ENCODE measurements at places on chromosomes 3 and 15.

DNA sequence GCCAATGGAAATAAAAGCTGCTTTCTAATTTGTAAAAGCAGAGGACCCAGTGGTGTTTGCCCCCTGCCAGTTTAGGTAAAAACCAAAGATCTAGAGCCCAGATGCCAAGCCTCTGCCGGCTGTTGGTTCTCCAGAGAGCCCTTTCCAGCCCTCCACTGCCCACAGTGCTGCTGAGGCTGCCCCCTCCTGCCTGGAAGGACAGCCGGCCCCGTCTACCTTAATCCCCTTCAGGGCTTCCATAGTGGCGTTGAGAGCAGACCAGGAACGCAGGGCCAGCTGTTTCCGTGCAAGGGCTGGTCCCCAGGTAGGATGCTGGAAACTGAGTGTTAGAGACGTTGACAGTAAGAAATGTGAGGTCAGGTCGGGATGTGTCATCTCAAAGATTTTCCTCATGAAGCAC lies 6.9 kb downstream of the ST8SIA2 start:
- no peak for DNase-seq

DNA sequence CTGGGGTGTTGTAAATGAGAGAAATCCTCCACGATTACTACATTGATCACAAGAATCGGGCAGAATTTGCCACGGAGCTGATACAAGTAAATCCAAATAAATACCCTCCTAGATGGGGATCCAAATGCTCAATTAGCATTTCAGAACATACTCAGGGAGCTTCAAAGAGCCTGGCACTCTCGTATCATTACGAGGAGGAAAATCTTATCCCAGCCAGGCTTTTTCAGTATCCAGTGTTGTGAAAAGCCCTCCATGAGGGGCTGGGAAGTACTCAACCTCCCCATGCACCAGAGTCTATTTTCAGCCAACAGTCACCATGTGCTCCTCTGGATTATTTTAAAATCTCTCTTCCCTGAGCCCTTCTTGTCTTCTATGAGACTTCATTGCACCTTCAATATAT lies 122.6 kb upstream of the ARRDC4 start:
- DNase-seq, result no peak

GRCh38 chr3:113218011-113218680 lies 6.8 kb downstream of the BOC start:
- no peak for DNase-seq

DNA sequence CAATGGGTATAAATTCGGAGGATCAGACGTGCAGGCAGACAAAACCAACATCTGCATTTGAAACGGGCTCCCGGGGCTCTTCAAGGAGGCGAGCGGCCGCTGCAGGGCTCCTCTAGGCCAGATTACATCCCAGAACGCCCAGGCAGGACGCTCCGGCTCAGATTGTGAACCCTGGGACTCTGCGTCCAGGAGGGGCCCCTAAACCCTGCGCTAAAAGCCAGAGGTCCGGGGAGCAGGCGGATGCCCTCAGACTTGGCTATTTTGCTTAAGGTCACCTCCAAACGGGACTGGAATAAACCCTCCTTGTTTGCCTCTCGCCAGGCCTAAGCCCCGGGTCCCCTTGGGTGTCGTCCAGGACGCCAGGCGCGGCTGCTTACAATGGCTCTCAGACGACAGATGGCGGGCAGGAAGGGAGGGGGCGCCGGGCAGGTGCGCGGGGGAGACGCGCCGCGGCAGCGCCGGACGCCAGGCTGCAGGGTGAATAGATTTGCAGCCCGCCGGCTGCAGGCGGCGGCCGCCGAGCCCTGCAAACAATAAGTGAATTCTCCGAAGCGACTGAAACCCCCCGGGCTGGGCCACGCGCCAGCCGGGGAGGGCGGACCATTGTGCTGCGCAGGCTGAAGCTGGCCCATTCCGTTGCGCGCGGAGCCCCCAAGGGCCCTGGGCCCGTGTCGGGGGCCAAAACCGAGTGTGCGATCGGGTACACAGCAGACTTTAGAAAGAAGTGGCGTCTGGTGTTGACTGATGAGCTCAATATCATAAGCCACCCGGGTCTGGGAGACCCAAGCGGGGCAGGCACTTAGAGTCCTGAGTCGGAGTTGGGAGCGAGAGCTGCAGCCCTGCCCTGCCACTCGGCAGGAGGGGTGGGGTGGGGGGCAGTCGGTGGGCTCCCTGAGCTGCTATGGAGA lies 32.3 kb upstream of the AMOTL2 start:
- DNase-seq, result no peak

GRCh38 chr3:193701953-193702635 lies 109.1 kb downstream of the OPA1 start:
- no peak for DNase-seq

- DNase-seq, result no peak
Measured at GRCh38 chr3:194374935-194375334, 5.4 kb upstream of the LRRC15 start.

GRCh38 chr3:12561397-12561796 lies 4.5 kb downstream of the MKRN2 start:
- no peak for DNase-seq

- no peak for DNase-seq
Measured at GRCh38 chr3:42684632-42685362, 540 bp upstream of the KLHL40 start.

GRCh38 chr15:100353449-100353848 lies 11.7 kb upstream of the ADAMTS17 start:
- no peak for DNase-seq

- no peak for DNase-seq
Measured at GRCh38 chr3:34570916-34571705, 772.7 kb downstream of the PDCD6IP start.

GRCh38 chr15:68335655-68336054 lies 58.1 kb downstream of the FEM1B start:
- no peak for DNase-seq

GRCh38 chr3:48974076-48974864 lies 15.8 kb upstream of the P4HTM start:
- DNase-seq, result no peak

DNA sequence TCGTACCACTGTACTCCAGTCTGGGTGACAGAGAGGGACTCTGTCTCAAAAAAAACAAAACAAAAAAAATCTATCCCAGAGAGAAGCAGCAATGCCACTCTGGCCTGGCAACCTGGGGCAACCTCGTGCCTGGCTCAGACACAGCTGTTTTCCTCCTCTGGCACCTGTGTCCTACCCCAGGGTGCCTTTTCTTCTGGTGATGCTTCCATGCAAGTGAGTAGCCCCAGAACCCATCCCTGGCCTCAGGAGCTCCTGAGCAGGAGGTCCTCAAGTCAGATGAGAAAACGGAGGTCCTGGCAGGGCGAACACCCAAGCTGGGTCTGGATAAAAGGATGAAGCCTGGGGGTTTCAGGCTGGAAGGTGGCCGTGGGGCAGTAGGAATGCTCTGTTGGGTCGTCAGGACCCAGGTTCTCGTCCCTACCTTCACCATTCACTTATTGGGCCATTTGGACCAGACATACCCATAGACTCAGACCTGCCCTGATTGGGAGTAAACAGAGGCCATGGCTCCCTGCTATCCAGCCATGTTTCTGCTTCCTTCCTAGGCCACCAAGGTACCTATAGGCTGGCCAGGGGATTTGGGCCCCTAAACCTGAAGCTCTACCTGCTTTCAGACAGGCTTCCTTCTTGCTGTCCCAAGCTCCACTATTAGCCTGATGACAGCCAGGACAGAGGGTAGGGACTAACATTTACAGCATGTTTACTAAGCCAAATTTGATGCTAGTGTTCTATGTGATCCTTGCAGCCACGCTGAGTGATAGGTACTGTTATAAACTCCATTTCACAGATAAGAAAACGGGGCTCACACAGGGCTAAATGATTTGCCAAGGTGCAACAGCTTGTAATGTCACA lies 102.2 kb downstream of the DAPK2 start:
- no peak for DNase-seq

DNA sequence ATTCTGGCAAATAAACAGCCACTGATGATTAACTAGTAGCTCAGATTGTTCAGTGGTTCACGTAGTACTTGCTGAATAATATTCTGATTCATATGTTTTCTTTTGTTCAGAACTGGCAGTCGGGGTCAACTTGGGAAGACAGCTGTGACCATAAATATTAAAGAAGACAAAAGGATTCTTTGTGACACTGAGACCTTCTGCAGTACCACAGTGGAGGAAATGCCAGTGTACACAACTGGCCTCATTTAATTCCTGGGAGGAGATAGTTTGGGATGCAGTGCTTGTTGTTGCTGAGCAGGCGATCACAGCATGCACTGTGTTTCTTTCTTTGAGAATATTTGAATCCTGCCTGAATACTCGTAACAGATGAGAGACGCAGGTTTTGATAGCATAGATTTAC lies 26.7 kb upstream of the MCF2L2 start:
- DNase-seq, result no peak

DNA sequence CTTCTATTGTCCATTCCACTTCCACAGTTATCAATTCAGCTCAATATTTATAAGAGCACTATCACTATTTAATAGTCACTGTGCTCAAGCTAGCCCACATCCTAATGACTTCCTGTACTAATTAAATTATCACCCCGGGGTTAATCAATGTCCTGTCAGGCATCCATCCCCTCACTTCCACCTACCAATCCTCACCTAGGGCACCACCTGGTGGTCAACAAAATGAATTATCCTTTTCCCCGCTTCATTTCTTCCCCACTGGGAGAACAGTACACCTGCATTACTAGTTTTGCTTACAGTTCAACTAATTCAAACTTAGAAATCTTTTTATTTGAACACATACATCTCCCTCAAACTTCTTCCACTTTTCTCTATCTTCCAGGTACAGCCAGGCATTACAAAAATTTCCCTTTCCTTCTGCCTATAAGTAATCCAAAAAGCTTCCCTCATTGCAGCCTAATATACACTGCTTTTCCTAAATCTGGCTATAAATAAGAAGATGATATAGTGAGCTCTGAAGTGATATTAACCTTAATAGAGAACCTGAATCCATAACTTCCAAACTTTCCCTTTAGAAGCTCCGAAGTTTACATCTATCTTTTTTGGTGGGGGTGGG lies 68.5 kb downstream of the TMCC1 start:
- no peak for DNase-seq

DNA sequence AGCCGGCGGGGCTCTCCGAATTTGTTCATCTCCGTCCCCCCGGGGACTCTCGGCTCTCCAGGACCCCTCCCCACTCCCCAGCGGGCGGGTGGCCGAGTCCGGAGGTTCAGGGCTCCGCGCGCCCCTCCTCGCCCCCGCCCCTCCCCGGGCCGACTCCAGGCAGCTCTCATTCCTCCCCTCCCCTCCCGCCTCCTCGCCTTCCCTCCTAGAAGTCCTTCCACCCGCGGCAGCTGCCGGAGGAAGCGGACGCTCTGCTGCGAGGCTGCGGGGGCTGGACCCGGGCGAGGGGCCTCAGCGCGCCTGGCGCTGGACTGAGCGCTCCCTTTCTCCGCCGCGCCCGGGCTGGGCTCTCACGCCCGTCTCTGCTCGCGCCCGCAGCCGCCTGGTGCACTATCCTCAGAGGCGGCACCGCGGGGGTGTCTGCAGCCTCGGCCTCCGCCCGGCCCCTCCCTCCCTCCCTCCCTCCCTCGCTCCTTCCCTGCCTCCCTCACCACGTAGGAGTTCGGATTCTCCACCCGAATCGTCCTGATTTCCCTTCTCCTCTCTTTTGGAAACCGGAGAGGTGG lies at the start of gene ROBO2:
Gene ROBO2 (plus strand): TSS at position 494 of the 566 bp plus-strand sequence. CDS start 687 bp downstream, outside the sequence.
- DNase-seq, result no peak

- DNase-seq, result no peak
Measured at GRCh38 chr3:56413911-56414310, 54.4 kb downstream of the ERC2 start.

- no peak for DNase-seq
Measured at GRCh38 chr3:187921391-187922074, 176.3 kb upstream of the BCL6 start.

- no peak for DNase-seq
Measured at GRCh38 chr3:150520408-150520807, 25.9 kb downstream of the SERP1 start.

GRCh38 chr3:100412912-100413590 lies 11.7 kb downstream of the LNP1 start:
- no peak for DNase-seq

GRCh38 chr15:26983822-26984221 lies 12.8 kb downstream of the GABRG3 start:
- DNase-seq, result no peak

- no peak for DNase-seq
Measured at GRCh38 chr15:52008359-52008697, 10.7 kb upstream of the MAPK6 start.

GRCh38 chr3:127628426-127628787 lies 578 bp upstream of the PODXL2 start:
- no peak for DNase-seq

- DNase-seq, result no peak
Measured at GRCh38 chr3:49972656-49973055, 32.7 kb downstream of the RBM6 start.

GRCh38 chr15:70079888-70080287 lies 17.8 kb downstream of the TLE3 start:
- no peak for DNase-seq

DNA sequence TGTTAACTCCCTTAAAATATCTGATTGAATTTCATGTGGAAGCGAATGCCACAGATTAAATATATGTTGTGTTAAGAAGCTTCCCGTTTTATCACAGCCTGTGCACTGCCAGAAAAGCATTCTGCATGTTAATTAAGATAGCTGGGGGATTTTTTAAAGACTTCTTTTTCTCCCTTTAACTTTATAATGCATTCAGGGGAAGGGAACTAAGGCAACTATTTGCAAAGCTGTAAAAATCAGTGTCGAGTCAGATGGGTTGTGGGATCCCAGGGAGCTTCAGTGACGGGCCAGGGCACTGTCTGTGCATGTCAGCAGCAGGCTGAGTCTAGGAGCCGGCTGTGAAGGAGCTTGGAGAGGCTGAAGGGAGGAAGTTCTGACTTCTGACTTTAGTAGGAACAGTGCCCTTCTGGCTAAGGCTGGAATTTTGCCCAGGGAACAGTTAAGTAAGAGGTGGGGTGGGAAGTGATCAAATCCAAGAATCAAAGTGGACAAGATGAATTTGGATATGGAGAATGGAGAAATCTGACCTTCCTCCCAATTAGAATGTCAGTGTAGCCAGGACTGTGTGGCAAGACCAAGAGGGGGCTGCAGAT lies 77.7 kb downstream of the ABHD5 start:
- DNase-seq, result no peak

- no peak for DNase-seq
Measured at GRCh38 chr15:68815598-68815997, 5.1 kb downstream of the ANP32A start.

GRCh38 chr15:38145651-38146111 lies 107.0 kb upstream of the SPRED1 start:
- DNase-seq, result no peak

- no peak for DNase-seq
Measured at GRCh38 chr15:57734860-57735259, 28.3 kb downstream of the POLR2M start.

- DNase-seq, result no peak
Measured at GRCh38 chr15:70476441-70476840, 286.9 kb downstream of the UACA start.

GRCh38 chr3:161254861-161255260 lies 33.8 kb downstream of the NMD3 start:
- DNase-seq, result no peak

DNA sequence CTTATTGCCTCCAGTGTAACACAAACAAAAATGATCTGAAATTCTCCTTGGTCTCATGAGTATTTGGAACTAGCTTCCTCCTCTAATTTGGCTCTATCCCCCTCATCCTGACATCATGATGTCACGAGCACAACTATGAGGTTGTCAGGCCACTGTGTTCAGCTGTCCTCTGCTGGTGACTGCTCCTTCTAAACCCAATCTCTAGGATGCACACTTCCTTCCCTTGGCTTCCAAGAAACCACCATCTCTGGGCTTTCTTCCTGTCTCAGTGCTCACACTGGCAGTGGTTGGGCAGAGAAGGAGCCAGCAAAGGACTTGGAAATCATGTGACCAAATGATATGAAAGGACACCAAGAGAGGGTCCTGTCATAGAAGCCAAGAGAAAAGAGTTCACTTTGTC lies 30.7 kb upstream of the EIF1B start:
- no peak for DNase-seq

Data from activated CD8-positive, alpha-beta memory T cell treated with anti-CD3 and anti-CD28 coated beads for 1 hour (primary cell).